ENCODE measurements at places on chromosomes 1 and 21.

DNA sequence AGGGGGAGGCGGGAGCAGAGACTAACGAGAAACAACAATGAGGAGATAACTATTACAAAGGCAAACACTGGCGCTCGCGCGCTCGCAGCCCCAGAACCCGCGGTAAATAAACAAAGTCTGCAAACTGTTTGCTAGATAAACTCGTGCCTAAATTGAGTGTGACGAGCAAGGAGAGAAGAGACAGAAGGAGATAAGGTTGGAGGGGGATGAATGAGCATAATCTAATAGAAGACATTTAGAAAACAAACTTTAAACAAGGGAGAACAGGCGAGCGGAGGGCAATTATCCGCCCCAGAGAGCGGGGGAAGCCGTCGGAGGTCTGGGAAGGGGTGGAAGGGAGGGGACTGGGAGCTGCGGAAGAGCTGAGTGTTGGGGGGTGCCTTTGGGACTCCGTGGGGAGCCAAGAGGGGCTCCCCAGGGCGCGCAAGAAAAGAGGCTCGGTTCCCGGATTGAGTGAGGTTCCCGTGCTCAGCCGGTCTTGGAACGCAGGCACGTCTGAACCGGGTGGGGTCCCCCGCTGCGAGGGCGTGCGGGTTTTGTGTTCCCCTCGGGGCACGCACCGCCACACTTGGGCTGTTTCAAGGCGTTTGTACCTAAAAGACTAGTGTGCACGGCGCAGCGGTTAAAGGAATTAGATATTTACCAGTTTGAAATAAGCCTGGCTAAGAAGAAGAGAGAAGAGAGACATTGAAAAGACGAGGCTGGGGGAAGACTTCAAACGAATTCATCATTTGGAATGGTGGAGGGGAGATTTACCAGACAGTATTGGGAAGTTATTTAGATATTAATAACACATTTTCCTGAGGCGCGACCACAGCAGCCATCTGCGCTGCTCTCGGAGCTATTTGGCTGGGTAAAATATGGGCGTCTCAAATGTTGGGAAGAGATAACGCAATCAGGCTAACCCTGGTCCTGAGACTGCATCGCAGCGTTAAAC lies 10.6 kb downstream of the PAX7 start:
- no peak for DNase-seq

- no peak for DNase-seq
Measured at GRCh38 chr1:119080586-119080985, 59.9 kb downstream of the WARS2 start.

- DNase-seq = no peak
Measured at GRCh38 chr21:31282095-31282709, 61.9 kb downstream of the TIAM1 start.

DNA sequence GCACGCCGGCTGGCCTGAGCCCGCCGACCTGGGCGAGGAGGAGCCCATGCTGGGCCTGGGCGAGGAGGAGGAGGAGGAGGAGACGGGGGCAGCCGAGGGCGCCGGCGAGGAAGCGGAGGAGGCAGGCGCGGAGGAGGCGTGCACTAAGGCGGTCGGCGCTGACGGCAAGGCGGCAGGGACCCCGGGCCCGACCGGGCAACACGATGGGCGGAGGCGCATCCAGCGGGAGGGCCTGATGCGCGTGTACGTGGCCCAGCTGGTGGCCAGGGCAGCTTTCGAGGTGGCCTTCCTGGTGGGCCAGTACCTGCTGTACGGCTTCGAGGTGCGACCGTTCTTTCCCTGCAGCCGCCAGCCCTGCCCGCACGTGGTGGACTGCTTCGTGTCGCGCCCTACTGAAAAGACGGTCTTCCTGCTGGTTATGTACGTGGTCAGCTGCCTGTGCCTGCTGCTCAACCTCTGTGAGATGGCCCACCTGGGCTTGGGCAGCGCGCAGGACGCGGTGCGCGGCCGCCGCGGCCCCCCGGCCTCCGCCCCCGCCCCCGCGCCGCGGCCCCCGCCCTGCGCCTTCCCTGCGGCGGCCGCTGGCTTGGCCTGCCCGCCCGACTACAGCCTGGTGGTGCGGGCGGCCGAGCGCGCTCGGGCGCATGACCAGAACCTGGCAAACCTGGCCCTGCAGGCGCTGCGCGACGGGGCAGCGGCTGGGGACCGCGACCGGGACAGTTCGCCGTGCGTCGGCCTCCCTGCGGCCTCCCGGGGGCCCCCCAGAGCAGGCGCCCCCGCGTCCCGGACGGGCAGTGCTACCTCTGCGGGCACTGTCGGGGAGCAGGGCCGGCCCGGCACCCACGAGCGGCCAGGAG lies 7.2 kb upstream of the IBA57 start:
- no peak for DNase-seq

DNA sequence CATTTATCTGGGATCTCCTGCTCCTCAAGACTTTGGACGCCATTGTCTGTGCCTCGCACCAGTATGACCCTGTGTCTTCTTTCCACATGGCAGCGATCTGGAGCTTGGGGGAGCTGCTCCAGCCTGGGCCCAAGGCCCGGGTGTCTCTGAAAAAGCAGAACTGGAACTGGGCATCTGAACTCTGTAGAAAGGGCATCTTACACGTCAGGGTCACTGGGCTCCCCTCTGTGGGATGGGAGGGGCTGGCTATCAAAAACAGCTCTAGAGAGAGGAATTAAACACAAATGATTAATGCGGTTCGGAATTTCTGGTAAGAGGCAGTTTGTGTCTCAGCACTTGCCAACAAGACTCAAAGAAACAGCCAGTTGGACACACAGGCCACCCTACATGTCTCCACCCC lies 16.1 kb downstream of the FCRL1 start:
- DNase-seq = no peak

- no peak for DNase-seq
Measured at GRCh38 chr1:157287462-157287861, 149.3 kb upstream of the ETV3 start.

DNA sequence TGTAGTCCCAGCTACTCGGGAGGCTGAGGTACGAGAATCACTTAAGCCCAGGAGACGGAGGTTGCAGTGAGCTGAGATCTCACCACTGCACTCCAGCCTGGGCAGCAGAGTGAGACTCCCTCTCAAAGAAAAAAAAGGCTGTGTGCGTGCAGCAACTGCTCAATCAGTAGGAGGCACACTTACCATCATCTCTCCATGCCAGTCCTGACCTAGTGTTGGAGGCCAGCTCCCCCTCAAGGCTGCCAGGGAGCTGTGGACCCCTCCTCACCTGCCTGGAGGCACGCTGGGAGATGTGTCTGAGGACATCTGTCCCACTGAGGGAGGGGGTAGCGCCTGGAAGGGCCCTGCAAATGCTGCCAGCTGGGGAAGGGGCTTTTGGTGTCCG lies 11.9 kb downstream of the RPS6KA1 start:
- no peak for DNase-seq

DNA sequence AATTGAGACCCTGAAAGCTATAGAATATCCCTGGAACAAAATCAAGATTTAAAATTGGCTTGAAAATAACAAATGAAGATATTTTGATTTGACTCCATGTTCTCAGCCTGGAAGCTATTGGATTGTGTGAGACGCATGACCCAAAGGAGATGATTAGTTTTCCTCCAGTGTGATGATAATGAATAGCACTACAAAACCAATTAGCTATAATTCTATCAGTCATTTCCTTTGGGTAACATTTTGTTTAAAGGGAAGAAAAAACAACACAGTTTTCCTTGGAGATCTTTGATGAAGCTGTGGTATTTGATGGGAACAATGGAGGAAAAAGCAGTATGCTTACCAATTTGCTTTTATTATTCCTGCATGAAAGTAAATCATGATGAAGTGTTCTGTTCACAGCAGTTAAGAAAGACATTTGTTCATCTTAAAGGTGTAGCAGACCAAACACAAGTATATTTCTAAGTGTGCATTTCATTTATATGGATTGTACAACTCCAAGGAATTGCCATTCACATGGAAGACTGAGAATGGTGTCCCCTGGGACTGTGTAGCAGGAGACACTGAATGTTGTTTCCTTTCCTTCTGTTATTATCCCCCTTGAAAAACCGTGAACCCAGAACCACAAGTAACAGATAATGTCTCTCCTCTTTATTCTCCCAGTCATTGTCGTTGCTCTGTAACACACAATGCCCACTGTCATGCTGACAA lies 111.4 kb downstream of the CACHD1 start:
- no peak for DNase-seq

DNA sequence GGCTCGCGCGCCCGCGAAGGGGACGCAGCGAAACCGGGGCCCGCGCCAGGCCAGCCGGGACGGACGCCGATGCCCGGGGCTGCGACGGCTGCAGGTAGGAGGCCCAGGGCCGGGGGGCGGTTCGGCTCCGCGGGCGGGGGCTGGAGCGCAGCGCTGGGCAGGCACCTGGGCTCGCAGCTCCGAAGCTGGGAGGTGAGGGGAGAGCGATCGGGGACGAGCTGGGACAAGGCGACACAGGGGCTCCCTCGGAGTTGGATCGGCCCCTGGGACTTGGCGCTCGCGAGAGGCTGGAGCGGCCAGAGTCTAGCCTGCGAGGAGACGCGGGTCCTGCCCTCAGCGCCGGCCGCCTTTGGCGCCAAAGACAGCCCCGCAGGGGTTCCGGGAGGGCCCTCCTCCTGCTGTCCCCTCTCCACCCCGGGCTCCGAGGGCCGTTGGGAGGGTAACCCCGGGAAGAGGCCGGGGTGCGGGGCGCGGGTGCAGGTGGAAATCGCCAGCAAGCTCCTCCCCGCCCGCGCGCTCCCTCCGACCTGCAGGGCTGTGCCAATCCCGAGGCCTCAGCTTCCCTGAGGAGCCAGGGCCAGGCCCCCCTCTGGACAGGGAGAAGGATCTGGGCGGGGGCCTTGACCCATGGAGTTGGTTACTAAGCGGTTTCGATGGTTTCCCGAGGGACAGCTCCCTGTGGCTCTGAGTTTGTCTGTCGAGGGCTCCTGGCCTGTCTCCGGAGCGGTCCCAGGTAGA lies 401 bp downstream of the TP73 start:
- no peak for DNase-seq

GRCh38 chr1:190416239-190416638 lies 61.4 kb downstream of the BRINP3 start:
- DNase-seq = no peak

- DNase-seq = peak; percentile 49
Measured at GRCh38 chr1:24688621-24689195, 45.6 kb downstream of the SRRM1 start.

DNA sequence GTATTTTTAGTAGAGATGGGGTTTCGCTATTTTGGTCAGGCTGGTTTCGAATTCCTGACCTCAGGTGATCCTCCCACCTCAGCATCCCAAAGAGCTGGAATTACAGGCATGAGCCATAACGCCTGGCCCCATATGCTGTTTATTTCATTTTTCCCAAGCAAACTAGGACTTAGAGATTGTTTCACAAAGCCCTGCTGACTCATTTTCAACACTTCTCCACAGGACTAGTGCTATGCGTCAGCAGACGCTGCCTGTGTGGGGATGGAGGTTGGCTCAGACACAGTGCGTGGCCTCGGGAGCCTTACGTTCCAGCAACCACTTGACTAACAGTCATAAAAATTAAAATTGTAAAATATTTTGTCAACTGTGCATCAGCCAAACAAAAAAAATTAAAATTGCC lies 22.7 kb downstream of the PKNOX1 start:
- DNase-seq = no peak

DNA sequence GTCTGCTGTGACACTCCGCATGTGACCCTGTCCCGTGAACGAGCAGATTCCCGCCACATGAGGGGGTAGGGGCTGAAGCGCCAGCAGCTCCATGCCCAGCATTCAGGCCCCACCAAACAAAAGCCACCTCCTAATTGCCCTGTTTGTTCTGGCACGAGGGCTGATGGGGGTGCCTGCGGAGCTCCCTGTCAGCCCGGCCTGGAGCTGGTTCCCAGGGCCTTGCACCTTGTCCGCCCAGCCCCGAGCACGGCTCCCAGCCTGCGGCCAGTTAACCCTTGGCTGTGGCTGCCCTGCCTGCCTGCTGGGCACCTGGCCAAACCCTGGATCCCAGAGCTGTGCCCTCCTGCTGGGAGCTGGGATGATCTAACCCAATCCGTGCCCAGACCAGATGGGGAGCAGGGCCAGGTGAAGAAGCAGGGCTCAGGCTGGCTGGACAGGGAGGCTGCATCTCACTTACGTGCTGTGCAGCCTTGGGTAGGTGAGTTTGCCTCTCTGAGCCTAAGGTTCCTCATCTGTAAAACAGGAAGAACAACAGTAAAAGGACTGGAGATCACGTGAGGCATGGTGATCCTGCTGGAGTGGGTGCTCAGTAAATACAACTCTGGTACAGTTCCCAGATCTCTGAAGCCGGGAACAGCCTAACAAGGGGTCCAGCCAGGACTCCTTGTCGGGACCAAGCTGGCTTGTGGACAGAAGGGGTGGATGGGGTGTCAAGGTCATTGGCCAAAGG lies 110.9 kb upstream of the IFFO2 start:
- DNase-seq = no peak

DNA sequence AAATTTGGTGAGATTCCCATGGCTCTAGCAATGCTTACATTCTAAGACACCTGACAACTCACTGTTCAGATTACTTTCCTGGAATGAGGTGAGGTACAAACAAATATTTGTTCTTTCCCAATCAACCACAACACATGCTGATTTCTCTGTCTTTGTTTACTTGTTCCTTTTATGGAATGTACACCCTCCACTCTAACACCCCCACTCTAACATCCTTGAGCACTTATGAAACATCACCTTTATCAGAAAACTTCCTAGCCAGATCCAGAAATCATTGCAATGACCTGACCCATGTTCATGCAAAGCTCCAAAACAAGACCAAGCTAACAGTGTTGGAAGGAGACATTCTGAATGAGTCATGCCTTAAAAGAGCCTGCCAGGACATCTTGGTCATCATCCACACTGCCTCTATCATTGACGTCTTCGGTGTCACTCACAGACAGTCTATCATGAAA lies 35.5 kb downstream of the HSD3B1 start:
- no peak for DNase-seq

DNA sequence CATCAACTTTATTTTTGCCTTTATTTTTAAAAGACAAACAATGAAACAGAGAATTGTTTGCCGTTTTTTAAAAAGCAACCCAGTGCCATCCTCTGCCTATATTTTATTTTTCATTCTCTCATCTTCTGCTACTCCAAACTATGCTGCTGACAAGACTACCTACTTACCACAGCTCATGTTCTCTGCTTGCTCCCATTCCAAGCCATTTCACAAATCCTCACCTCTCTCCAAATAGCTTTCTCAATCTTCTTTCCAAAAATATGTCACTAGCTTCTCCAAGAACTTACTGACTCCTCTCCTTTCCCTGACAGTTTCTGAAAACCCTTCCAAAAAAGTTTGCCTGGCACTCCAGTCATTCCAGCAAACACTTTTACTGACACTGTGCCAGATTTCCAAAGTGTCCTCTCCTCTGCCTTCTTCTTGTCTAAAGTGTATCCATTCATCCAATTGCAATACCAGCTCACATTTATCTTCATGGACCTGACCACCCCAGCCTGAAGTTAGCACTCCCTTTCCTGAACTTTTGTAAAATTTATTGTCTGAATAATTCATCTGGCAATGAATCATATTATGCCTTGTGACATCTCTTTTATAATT lies 766.5 kb upstream of the B3GALT2 start:
- DNase-seq = no peak

DNA sequence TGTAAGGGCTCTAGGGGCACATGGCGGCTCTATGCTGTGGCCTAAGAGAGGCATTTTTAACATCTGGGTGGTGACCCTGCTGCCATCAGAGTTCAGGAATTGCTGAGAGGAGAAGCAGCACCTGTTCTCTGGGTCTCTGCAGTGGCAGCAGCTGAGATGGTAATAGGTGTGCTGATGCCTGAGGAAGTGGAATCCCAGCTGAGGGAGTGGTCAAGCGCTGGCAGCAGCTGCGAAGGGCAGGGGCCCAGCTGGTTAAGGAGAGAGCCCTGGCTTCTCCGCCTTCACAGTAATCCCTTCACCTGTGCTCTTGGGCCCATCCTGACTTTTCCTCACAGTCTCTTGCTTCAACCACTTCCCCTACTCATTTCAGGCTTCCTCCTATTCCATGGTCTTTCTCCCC lies 39.8 kb downstream of the GJA5 start:
- DNase-seq = no peak
